ENCODE measurements at places on chromosomes 11 and 22.
A peak's percentile ranks its signal among the peaks of the same experiment; 100 is the strongest.

- no peak for DNase-seq
These were observed 21.3 kb downstream of the ST14 start for GRCh38 chr11:130180896-130181294.

DNA sequence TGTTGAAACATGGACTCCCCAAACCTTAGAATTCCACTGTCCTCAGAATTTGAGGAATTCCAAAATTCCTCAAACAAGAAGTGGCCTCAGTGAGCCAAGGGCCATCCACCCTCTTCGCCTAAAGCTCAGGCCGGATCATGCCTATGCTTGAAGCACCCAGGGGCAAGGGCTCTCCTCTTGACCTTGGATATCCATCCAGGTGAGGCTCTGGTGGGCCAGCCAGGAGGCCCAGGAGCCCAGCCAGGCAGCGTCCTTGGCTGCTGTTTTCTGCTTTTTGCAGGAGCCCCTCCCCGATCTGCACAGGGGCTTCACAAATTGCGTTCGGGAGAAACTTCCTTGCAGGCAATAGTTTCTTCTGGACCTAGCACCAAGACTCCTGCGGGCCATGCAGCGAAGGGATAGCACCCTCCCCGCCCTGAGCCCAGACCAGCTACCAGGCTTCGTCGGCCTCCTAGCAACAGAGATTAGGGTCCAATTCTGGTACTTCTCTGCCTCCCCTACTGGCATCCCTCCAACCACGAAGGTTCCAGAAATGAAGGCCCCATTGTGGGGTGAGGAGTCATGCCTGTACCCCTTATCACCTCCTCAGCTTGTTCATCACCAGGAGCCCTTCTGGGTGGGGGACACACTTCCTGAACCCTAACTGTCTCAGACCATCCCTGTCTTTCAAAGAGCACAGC is 2.0 kb downstream of the PHLDA2 start:
- no peak for DNase-seq

GRCh38 chr22:46051646-46052045 is 74.7 kb upstream of the WNT7B start:
- DNase-seq, result no peak

DNA sequence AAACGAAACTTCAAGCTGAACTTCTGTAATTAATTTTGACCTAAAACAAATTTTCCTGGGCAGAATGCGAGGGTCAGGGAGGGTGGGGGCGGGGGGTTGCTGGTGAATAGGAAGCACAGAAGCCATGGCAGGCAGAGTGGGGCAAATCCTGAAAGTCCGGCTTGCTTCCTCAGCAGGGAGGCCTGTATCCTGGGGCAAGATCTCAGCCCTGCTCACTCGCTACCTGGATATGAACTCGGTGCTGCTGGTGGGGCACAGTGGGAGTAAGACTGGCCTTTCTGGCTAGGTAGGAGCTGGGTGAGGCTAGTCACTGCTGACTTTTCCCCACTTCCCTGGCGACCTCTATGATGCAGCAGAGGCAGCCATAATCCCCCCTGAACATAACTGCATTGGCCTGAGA is 168.9 kb upstream of the CHORDC1 start:
- DNase-seq, result no peak

- DNase-seq, result no peak
These were observed 116.4 kb upstream of the B3GAT1 start for GRCh38 chr11:134528453-134528852.

DNA sequence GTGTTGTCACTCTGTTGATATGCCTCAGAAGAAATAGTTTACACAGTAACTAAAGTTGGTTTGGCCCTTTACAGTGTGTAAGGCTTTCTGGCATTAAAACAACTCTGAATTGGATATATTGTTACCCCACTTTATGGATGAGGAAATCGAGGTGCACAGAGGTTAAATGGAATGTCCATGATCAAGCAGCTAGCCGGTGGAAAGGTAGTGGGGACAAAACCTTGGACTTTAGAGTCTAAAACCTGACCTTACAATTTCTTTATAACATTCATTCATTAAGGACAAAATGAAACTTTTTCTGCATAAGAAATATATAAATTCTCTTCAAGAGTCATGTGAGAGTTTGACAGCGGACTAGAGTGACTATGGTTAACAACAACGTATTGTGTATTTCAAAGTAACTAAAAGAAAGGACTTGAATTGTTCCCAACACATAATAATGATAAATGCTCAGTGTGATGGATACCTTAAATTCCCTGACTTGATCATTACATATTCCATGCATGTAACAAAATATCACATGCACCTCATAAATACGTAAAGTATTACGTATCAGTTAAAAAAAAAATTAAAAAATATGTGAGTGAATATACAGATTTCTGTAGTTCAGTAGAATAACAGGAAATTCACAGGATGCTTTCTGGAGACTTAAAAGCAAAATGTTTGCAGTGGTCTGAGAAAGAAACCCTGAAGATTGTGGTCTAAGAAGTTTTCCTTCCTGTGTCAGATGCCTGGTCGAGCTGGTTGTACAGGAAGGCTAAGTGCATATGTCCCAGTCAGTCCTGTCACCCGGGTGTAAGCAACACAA is 51.0 kb downstream of the TEAD1 start:
- DNase-seq, result no peak

- DNase-seq, result no peak
These were observed 445.3 kb downstream of the BRD1 start for GRCh38 chr22:49382451-49382735.

DNA sequence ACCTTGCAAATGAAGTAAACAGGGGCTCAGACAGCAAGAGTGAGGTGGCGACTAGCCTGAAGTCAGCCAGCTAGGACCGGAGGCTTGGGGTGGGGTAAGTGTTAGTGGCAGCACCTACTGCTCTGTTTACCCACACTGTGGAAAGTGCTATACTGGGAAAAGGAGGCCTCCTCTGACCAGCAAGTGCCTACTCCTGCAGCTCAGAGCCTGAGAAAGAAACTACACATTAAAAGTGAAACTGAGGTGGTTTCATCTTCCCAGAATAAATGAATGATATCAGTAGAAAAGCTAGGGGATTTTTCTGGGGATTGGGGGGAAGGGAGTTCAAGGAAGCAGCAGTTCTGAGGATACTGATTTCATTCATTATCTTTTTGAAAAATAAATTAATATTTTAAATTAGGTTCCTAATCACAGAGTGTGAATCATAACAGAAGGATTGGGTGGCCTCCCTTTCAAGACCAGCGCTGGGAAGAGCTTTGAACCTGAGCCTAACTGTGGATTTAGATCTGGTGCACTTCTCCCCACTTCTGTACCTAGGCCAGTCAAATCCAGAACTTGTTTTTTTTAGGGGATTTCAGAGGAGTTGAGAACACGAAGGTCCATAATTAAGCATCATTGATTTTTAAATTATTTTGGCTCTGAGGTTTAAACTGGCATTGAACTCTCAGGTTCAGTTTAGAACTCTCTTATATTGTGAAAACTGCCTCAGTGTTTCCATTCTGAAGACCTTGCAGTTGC is 48.1 kb upstream of the GRAMD1B start:
- no peak for DNase-seq

- DNase-seq, result no peak
These were observed 89.6 kb downstream of the RASSF10 start for GRCh38 chr11:13098616-13099289.

GRCh38 chr11:15227011-15227410 is 112.3 kb downstream of the INSC start:
- no peak for DNase-seq

DNA sequence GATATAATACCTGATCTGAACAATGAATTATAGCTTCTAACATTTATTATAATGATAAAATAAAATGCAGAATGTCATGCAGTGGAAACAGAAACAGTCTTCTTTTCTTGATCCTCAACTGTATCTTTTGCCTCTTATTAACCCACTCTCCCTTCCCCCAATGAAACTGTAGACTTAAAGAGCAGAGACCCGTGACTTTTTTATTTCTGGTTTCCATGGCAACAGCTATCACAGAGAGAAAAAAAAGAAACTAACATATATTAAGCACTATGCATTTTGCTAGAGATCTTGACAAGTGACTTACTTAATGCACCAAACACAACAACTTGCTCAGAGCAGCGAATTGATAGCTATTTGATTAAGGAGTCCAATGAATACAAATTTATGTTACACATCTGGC is 69.3 kb downstream of the RAB38 start:
- no peak for DNase-seq

GRCh38 chr11:131254254-131254653 is 116.2 kb upstream of the NTM start:
- no peak for DNase-seq

DNA sequence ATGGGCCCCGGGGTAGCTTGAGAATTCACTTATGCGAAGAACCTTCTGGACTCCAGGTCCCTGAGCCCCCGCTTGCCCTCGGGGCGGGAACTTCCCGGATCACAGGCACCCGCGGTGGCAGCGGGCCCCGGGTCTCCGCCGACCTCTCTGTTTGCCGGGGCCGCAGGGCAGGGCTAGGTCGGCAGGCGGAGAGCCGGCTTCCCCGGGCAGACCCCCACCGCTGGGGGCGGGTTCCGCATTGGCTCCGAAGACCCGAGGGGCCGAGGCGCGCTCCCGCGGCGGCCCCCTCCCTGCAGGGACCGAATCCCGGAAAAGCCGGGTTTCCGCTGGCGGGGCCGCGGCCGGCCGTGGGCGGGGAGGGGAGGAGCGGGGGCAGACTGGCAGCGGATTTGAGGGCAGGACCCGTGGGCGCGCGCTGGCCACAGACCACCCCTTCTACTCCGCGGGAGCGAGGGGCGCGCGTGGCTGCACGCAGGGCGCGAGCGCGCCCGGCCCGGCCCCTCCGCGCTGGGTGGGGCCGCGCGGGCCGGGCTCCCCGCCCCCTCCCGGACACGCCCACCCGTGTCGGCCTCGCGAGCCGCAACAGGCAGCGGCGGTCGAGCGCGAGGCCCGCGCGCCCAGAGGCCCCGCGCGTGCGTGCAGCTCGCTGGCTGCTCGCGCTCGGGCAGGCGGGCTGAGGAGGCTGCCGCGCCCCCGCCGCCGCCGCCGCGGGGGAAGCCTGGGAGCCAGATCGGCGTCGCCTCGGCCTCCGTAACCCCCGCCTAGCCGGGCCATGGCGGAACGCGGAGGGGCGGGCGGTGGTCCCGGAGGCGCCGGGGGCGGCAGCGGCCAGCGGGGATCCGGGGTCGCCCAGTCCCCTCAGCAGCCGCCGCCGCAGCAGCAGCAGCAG is at the start of gene PACS1:
Gene PACS1 (plus strand): TSS at position 558 of the 889 bp plus-strand sequence. CDS start 215 bp downstream, at position 773.
- DNase-seq, result peak; percentile 60

DNA sequence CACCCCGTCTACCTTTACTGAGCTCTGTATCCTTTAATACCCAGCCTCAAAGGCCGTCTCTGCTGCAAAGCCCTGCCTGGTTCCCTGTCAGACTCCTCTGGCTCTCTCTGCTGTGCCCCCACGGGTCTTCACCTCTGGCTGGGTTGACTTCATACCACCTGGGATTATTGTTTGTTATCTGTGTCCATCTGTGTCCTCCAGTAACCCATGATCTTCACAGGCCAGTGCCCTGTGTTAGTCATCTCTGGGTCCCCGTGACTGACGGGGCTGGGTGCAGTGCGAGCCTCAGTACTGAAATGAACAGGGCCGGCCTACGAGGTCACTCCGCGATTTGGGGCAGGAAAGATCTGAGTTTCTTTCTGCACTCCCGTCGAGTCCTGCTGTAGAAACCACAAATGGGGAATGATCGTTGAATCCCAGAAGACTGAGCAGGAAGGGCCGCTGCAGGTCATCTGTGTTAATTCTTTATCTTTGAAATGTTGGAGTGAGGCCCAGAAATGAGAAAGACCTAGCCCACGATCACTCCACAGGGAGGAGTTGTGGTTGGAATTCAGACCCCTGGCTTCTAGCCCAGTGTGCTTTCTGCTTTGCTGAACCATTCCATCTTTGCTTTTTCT is 12.3 kb upstream of the TUB start:
- DNase-seq, result peak; percentile 72

DNA sequence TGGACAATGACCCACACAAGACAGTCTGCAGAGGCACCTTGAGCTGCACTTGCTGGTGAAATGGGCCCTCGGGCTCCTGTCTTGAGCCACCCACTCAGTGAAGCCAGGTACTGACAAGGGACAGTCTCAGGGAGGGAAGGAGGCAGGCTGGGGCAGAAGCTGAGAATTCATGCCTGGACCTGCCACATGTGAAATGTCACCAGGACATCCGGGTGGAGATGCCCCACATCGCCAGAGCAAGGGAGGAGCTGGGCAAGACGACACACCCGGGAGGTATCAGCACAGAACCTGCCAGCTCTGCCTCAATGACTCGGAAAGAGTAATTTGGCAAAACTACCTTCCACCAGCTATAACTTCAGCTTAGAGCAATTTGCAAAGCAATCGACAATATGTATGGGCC is 23.5 kb downstream of the CPT1A start:
- DNase-seq, result no peak

- DNase-seq, result no peak
These were observed 2.8 kb downstream of the SLC17A6 start for GRCh38 chr11:22340701-22341587.
